Left lobe of liver (tissue), 2 donors: ENCODE measurements at places on chromosomes 12 and 14. TPM values are rescaled to one million over a fixed set of nuclear protein-coding genes. Genes with fewer than 3 reads are reported as not detected.

Gene BHLHE41
- 1.9 TPM for total RNA-seq

Gene LRRC23
- 1.9 TPM for total RNA-seq

Gene MYO1H
- not detected for total RNA-seq

Gene TEX52
- total RNA-seq = not detected

Gene ERP27
- total RNA-seq = 0.30 TPM

Gene MORN3
- not detected for total RNA-seq

Gene KLHL33
- 0.20 TPM for total RNA-seq

Gene MUCL1
- total RNA-seq = not detected

Gene KRT2
- not detected for total RNA-seq

Gene EID3
- 1.4 TPM for total RNA-seq

Gene LTB4R
- 7.2 TPM for total RNA-seq

Gene FKBP4
- total RNA-seq = 50.4 TPM

Gene CCDC175
- total RNA-seq = not detected

Gene TMEM52B
- not detected for total RNA-seq

Gene IFNG-AS1
- total RNA-seq = not detected

Gene PGAM5
- 25.2 TPM for total RNA-seq

Gene SERPINA9
- not detected for total RNA-seq

Gene GPRC5A
- 0.73 TPM for total RNA-seq

Gene SLCO1B1
- total RNA-seq = 143 TPM

Gene GUCY2C
- total RNA-seq = not detected

Gene HCAR3
- total RNA-seq = not detected

Gene RBP5
- 154 TPM for total RNA-seq

Gene NUAK1
- 3.4 TPM for total RNA-seq

Gene FOXG1
- total RNA-seq = not detected

Gene HPD
- 1,410 TPM for total RNA-seq

Gene CTSG
- total RNA-seq = 0.55 TPM

Gene PTPRB
- 14.6 TPM for total RNA-seq

Gene SLC6A13
- 91.6 TPM for total RNA-seq

Gene MFAP5
- not detected for total RNA-seq

Gene NOS1
- 0.08 TPM for total RNA-seq

Gene GRIP1
- total RNA-seq = 0.13 TPM

Gene C3AR1
- total RNA-seq = 2.3 TPM

Gene COL2A1
- total RNA-seq = 0.08 TPM

Gene AMDHD1
- 81.5 TPM for total RNA-seq
